ENCODE measurements at places on chromosomes 7 and 10.

GRCh38 chr7:155009570-155010157 is 6.7 kb upstream of the PAXIP1 start:
- DNase-seq, result no peak

DNA sequence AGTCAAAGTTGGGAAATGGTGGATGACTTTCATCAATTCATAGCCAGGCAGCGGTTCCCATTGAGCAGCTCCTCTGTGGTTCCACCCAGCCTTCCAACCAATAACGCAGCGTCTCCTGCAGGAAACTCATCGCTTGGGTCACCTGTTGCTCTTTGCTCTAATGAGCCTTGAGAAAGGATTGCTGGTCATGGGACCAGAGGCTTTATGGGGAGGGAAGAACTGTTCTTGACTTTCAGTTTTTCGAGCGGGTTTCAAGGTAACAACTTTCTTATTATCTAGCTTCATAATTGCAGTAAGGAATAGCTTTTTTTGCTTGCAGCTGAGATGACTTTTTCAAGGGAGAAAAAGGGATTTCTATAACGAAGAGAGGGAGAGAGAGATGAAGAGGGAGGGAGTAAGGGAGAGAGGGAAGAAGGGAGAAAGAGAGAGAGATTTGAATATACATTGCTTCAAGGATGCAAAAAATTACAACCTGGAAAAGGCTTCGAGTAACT is 405 bp upstream of the ENTPD1 start:
- DNase-seq, result no peak

DNA sequence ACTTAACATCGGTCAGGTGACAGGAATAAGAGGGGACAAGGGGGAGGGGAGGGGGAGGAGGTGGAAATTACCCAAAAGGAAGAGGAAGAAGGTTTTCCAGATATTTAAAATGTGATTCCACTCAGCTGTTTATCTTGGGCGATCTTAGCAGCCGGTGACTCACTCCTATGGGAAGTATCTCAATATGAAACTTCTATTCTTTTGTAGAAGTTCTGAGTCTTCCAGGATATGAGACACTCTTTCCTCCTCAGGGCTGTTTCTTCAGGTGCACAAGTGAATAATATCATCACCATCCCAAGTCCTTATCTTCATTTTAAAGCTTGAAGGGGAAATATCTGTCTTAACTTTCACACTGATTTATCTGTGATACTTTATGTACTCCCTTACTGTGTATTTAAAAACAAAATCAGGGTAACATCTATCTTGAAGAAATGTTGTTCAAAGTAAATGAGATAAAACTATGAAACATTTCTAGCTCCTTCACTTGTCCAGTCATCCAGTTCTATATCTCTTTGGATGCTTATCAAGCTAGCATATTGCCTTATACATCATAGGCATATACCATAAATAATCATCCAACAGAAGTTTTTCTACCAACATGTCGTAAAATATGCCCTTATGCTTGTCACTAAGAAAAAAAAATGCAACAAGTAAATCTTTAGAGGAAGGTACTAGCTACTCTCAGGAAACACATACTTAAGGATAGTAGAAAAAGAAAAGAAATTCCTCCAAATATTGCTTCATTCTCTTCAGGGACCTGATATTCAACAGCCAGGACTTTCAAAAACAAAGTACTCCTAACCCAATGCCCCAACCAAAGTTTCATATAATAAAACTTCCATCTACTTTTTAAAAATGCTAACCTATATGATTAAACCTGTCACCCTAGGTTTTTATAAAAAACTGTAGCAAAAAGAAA is 13.7 kb downstream of the DOCK4 start:
- no peak for DNase-seq

- no peak for DNase-seq
These were observed 20.2 kb downstream of the C10orf67 start for GRCh38 chr10:23324351-23324750.

DNA sequence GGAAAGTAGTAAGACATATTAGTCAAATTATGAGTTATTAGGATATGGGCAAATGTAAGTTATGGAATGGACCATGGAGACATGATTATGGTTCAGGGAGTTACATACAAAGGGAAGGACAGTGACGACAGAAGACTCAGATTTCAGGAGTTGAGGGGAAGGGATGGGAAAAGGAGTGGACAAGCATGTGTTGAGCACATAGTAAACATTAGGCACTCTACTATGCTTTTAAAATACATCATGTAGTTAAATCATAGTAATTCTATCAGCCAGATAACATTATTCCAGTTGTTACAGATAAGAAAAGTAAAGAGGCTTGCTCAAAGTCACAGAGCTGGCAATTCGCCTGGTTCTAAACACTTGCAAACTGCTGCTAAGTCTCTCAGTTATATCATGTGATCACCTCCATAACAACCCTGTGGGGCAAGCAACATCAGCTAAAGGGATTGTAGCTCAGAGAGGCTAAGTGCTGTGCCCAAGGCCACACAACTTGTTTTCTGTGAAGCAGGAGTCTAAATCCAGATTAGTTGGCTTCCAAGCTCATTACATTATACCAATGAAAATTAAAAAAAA is 115.2 kb upstream of the MDFIC start:
- DNase-seq, result no peak

Measured in substantia nigra (tissue), 51 donors.